Activated T-helper 17 cell treated with anti-CD3 and anti-CD28 coated beads, Interleukin-2, amount 50 U/mL, for 72 hours (primary cell): ENCODE measurements at places on chromosomes 5 and 9.

DNA sequence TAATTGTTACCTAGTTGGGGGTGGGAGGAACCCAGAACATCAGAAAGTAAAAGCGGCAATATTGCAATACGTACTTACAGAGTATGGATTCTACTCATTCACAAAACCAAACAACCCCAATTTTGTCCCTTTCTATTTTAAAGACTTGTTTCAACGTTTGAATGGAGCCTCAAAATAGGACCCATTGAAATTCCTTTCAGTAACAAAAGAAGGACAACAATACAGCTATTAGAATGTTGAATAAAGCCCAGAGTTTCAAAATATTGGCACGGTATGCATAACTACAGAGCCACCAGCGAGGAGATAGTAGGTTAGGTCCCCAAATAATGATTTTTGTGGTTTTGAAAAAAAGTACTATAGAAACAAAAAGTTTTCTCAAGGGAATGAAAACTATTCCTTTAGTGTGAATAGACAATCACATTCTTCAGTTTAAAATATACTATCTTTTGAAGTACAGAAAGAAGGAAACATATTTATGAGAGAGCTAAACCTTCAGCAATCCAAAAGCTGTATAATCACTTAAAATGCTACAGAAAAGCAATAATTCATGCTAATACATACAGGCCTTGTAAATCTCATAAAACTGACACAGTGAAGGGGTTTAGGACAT, 235.5 kb downstream of the RFX3 start:
- ATAC-seq, result no peak

DNA sequence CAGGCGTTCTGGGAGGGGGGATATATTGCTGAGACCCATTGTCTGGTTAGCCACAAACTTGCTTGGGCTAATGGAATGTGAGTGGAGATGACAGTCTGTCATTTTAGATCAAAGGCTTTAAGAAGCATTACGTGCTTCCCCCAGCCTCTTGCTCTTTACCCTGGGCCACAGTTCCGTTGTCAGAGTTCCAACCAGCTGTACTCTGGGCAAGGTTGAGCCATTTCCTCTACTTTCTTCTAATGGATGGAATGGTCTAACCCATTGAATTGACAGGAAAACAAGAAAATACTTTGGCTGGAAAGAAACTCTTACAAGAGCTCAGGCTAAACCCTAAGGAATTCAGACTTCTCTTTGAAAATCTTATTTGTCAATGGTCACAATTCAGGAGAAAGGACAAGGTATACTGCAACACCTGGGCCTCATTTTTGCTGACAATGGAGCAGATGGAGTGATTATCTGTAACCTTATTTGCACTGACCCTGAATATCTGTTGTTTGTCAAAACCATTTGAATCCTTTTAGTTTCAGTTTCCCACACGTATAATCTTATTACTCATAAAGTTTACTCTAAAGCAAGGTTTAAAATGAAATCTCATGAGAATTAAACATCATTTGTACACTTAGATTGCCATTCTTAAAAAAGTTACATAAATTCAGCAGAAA, 231.4 kb downstream of the PDE4D start:
- no peak for ATAC-seq

DNA sequence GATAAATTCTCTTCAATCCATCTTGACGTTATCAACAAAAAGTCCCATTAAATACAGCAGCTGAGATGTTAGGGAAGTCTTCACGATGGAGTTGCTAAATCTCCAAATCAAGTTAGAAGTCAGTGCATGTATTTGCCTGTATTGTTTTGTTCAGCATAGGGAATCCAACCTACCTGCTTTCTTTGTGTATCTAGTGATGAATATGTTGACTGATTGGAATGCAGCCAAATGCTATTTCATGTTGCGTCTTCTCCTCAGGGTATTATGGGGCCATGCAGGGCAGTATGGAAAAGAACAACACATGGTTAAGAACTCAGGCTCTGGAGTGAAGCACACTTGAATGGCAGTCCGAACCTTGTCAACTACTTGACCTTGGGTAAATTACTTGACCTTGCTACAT, 529.5 kb upstream of the ZNF462 start:
- ATAC-seq, result no peak

- ATAC-seq, result no peak
These were observed 18.1 kb downstream of the PPIP5K2 start for GRCh38 chr5:103138202-103138690.

GRCh38 chr9:4792054-4792571, 631 bp upstream of the RCL1 start:
- peak; percentile 38 for ATAC-seq
